CD4-positive, alpha-beta T cell treated with Interleukin-21 for 1 hour (primary cell): ENCODE measurements at places on chromosomes 6 and 20.

DNA sequence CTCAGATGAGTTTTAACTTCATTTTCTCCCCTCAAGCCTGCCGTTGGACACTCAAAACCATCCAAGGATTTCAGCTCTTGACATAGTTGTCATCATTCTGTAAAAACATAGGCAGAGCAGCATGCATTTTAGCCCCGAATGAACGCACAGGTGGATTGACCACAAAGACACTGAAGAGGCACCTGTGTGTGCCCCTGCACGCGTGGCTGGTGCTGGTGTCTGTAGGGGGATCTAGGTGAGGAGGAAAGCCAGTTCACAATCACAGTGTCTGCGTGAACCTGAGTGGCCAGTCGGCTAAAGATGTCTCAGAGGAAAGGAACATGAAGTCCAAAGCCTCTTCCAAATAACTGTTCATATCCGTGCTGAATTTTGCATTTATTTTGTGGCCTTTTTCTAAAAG lies 309.2 kb downstream of the QKI start:
- DNase-seq: no peak

DNA sequence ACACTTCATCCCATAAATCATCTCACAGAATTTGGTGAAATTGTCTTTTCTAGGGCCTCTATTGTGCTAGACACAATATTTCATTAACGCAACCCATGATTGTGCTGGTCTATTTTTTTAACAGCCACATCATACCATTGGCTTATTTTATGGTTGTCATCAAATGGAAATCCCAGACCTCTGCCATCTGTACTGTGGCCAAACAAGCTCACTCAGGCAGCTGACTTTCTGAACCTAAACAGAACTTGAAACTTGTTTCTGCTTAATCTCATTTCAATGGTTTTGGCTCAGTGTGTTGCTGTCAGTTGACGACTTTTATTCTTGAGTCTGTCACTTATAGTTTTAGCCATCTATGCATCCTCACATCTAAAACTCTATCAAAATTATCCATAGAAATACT lies 111.8 kb downstream of the HAO1 start:
- no peak for DNase-seq

- no peak for DNase-seq
Measured at GRCh38 chr6:20583444-20583800, 49.2 kb downstream of the CDKAL1 start.

GRCh38 chr6:27224729-27225128 lies 22.8 kb upstream of the PRSS16 start:
- no peak for DNase-seq

DNA sequence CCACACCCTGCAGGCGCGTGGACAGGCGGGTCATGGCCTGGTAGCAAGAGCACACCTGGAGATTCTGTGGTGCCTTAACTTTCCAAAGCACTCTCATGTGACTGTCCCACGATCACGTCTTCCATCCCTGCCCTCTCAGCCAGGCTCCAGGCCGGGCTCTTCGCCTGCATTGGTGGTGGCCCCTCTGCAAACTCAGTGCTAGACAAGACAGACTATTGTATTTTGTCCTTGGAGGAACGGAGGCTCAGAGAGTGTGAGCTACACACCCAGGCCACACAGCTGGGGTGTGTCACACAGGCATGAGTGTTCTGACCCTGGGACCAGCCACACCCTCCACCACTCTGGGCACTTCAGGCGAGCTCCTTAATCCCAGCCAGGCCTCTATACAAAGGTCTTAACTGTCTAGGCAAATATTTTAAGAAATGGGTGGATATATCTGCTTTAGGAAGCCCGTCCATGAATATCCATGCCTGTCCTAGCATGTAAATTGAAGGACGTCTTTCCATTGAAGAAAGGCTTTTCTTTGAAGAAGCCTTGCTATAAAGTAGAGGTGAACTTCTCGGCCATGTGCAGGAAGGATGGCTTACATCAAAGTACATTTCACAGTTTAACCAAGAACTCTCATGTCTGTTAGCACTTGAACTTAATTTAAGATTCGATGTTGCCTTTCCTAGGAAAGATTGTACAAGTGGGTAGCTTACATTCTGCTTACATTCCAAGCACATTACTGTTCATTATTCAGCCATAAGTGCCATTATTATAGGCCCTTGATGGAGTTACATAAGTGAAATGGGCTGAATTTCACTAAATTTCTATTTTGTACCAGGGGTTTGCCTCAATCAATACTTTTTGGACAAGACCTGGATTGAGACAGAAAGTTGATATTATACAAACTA lies 263.9 kb downstream of the DLL1 start:
- no peak for DNase-seq

GRCh38 chr6:135179372-135179771 lies 1.7 kb upstream of the MYB start:
- DNase-seq: no peak

GRCh38 chr20:13102237-13102636 lies 93.5 kb downstream of the SPTLC3 start:
- DNase-seq: no peak

DNA sequence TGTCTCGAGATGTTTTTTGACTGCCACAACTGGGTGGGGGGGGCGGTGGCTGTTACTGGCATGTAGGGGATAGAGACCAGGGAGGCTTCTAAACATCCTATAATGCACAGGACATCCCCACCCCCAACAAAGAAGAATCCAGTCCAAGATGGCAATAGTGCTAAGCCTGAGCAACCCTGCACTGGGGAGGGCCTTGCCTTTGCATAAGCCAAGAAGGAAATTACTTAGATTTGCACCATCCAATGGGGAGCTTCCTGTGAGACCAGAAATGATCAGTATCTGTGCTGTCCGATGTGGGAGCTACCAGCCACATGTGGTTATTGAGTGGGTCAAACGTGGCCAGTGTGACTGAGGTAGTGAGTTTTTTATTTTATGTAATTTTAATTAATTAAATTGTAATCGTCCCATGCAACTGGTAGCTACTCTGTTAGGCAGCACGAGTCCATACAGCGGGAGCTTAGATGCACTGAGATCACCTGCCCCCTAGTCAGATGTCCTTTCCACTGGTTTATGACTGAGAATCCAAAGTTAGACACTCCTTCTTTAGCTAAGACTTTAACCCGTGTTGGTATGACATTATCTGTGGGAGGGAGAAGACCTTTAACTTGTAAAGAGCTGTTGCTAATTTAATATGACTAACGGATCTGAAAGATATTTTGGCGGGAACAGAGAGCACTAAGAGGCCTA lies 97.4 kb upstream of the NEDD9 start:
- no peak for DNase-seq

GRCh38 chr6:52503323-52503747 lies 73.5 kb downstream of the TRAM2 start:
- DNase-seq: no peak

GRCh38 chr20:47757145-47758035 lies 27.9 kb downstream of the SULF2 start:
- no peak for DNase-seq

DNA sequence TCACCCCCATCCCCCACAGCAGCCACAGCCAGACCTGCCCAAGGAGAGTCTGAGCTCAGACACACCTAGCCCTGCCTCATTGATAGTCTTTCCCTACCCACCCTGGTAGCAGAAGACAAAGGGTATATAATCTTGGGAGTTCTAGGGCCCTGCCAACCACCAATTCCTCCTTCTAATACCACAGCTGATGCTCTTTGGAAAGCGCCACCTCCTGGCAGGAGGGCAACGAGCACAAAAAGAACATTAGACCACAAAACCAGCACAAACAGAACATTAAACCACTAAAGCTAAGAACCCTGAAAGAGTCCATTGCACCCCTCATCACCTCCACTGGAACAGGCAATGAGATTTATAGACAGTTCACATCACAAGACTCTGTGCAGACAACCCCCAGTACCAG lies 195.8 kb upstream of the FUT9 start:
- no peak for DNase-seq

GRCh38 chr6:138817799-138818198 lies 21.9 kb downstream of the ECT2L start:
- DNase-seq: no peak

- no peak for DNase-seq
Measured at GRCh38 chr20:64154590-64155257, 9.5 kb upstream of the MYT1 start.

DNA sequence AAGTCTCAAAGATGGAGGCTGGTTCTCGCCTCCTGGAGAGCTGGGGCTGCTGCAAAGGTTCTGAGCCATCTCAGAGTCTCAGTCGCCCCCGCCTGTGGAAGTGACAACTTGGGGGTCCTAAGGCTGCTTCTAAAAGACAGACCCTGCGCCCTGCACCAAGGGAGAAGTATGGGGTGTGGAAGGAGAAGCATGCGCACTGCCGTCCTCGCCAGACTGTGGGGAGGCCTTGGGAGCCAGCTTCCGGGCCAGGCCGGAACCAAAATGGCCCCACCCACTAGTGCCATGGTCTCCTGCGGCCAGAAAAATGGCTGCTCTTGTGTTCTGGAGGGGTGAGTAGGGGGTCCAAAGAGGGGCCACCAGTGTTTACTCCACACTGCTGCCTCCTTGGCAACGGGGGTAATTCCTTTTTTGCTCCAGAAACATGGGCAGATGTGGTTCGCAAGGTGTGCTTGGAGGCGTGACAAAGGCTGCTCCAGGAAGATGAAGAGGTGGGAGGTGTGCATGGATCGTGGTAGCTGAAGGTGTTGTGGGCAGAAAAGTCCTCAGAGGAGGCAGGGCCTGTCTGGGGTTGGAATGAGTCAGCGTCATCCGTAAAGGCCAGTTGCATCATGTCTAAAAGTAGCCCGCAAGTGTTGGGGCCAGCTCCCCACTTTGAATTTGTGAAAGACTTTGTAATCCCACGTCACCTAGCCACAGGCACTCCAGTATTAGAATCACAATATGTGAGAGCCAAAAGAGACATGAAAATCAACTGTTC lies 329.8 kb upstream of the SOX4 start:
- no peak for DNase-seq
